Activated T-cell treated with anti-CD3 and anti-CD28 coated beads, Interleukin-2, amount 50 U/mL, for 4 hours (primary cell): ENCODE measurements at places on chromosomes 3 and 15.

GRCh38 chr3:53077476-53078220 is 31.8 kb upstream of the SFMBT1 start:
- DNase-seq: no peak

- no peak for DNase-seq
Observed at GRCh38 chr15:40343512-40343911, 2.8 kb upstream of the CCDC9B start.

DNA sequence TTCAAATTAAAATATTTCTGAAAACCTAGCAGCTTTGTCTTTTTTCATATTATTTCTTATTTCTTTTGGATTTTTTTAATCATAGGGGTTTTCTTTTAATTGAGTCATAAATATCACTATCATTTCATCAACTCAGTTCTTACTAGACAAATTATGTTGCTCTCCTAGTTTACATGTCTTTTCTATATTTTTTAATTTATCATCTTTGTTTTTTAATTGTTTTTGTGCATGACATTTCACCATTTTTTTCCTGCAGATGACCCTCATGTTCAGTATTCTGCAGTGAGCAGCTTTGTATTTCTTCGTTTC is 89.9 kb downstream of the RASA2 start:
- DNase-seq: no peak

DNA sequence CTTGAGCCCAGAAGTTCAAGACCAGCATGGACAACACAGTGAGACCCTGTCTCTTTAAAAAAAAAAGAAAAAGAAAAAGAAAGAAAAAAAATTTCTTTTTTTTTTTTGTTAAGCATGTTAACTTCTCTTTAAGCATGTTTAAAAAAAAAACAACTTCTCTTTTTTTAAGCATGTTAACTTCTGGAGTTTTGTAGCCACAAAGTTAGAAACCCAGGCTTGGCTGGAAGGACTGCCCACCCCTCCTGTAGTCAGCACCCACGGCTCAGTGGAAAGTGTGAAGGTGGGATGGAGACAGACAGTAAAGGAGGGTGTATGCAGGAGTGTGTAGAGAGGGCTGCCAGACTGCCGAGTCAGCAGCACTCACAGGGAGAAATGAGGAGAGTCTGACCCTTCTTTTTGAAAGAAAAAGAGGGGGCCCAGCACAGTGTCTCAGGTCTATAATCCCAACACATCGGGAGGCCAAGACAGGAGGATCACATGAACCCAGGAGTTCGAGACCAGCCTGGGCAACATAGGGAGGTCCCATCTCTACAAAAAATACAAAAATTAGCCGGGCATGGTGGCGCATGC is 33.2 kb downstream of the GOLGA8S start:
- no peak for DNase-seq

- DNase-seq: no peak
Observed at GRCh38 chr3:134093956-134094355, 64.2 kb upstream of the SLCO2A1 start.

DNA sequence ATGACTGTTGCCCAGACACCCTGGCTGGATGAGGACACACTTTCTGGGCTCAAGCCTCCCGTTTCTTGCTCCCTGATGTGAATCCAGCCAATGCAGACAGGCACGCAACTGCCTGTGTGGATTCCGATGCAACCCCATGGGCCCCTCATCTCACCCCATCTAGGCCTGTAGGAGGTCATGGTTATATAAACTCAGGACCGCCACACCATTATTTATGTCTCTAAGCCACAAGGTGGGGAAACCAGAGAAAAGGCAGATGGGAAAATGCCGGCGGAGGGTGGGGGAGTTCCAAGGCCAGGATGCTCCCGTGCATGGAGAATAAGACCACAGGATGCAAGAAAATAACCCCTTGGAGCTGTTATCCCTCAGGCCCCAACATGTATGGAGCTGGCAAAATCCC is 2.0 kb downstream of the MESP1 start:
- no peak for DNase-seq
